Nephron progenitor cell (in vitro differentiated cells): ENCODE measurements at places on chromosomes 12 and 14.

DNA sequence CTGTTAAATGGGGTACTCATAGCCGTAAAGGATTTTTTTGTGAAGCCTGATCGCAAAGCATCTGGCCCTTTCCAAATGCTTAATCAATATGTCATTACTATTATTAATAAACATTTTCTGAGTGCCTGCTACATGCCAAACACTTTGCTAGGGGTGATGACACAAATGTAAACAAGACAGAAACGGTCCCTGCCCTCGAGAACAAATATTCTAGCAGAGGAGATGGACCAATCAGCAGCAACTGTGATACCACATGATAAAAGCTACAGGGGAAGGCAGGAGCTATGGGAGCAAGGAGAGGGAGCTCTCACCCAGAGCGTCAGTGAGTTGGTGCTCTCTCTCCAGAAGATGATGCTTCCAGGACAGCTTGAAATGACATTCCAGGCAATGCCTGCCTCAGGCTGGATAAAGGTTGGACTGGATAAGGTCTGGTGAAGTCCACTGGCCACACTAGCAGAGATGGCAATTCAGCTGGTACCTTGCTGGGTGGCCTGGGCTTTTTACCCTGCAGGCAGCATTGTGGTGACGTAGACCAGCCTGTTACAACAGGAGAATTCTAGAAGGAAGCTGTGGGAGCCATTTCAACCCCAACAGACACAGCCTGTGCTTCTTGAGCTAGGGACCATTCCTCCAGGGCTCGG, 41.1 kb downstream of the ERH start:
- DNase-seq: no peak

- DNase-seq: no peak
These were observed 33.7 kb downstream of the CKB start for GRCh38 chr14:103488960-103489359.

DNA sequence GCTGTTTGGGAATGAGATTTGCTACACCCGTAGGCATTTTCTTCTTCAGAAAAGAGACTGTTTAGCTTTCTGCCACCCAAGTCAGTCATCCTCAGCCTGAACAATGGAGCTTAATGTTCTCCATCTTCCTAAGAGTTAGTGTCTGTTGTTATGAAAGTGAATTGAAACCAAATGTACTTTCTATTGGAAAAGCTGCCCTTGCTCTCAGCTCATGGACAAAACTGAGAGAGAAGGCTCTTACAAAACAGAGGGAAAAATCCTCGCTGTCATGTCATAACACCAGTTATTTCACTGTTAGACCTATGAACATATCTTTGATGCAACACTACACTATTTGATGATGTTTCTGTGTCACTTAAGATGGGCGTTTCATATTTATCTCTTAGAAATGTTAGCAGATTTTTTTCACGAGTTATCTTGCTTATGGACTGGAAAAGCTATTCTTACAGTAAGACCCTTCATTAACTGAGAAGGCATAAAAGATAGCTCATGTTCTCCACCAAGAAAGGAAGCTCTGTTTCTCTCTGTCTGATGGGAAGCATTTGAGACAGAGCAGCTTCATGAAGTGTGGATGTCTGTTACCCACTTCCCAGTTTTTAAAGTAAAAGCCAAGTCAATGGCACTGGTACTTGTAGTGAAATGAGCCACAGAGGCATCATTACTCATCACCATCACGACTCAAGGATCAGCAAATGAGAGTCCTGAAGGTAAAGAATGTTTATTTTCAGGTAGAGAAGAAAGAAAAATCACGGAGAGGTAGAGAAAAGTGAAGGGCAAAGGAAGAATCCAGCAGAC, 483.9 kb downstream of the ZFP36L1 start:
- DNase-seq: no peak

DNA sequence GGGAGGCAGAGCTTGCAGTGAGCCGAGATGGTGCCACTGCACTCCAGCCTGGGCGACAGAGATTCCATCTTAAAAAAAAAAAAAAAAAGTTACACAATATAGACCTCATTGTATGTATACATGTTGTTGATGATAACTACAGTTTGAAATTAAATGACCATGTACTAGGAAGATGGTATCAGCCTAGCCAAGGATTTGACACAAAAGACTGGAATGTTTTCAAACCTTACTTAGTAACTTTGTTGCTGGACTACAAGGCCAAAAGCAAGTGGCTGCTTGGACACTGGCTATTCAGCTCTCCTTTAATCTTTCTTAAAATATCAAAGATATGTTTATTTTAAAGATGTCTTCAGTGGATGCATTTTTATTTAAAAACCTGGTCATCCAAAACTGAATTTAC, 18.9 kb upstream of the NUDT4 start:
- DNase-seq: no peak

DNA sequence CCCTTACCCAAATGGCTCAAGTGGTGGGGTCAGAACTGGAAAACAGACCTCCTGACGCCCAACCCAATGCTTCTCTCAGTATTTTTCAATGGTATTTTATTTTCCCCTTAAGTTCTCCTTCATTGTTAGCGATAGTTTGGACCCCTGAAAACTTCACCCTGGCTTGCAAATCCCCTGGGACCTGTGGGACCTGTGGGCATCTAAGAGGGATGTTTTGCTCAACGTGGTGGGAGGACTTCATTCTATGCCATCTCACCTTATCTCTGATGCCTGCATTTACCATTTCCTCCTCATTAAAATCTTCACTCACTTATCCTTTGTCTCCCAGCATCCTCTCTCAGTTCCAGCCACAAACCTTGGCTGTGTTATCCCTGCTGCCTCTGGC, 59.4 kb upstream of the GZMB start:
- no peak for DNase-seq

- no peak for DNase-seq
These were observed 137.4 kb downstream of the PRKCH start for GRCh38 chr14:61458766-61459165.

DNA sequence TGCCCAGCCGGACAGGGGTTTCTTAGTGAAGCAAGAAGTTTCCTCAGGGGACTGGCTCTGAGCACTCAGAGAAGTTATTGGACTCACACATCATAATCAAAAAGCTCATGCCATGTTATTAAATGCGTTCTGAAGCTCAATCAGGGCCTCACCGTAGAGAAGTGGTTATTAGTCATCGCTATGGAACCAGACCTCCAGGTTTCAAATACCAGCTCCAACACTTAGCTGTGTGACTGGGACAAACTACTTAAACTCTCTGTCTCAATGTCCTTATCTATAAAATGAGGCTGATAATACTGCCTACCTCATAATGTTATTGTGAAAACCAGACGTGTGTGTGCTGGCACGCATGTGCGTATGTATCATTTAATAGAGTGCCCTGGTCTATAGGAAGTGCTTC, 7.3 kb downstream of the STAT6 start:
- no peak for DNase-seq

GRCh38 chr14:49134940-49135339, 451.2 kb downstream of the RPS29 start:
- DNase-seq: no peak

DNA sequence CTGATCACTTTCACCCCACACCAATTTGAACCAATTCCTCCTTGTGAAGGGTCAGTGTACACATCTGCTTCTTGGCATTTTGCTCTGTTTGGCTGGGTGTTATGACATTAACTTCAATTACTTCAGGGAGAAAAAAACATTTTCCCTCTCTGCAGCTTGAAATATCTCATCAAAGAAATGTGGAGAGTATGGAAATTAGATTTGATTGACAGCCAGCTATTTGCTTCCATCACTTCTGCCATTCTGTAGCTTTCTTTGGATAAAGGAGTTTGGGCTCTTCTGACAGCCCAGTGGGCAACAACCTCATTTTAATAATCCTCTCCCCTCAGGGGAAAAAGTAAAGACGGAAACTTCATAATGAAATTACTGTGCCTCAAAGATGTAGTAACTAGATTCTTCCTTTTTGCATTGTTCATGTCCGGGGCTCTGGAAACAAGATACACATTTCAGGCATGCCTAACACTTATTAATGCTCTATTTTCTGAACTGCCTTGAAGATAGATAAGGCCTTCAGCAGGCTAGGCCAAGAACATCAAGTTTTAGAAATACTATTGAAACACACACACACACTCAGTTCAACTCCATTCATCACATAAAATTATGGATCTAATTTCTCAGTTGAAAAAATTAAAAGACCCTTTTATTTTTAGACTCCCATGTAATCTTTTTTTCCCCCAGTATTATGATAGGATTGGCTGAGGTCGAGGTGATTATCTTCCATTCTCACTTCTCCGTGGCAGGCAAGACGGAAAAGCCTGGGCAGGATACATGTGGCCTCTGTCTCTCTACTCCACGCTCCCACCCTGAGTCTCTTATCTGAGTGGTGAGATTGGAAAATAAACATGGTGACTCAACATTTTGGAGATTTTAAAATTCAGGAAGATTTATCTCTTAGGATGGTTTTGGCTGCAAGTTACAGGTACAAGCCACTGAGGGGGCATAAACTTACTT, 10.3 kb upstream of the GPHB5 start:
- DNase-seq: no peak

DNA sequence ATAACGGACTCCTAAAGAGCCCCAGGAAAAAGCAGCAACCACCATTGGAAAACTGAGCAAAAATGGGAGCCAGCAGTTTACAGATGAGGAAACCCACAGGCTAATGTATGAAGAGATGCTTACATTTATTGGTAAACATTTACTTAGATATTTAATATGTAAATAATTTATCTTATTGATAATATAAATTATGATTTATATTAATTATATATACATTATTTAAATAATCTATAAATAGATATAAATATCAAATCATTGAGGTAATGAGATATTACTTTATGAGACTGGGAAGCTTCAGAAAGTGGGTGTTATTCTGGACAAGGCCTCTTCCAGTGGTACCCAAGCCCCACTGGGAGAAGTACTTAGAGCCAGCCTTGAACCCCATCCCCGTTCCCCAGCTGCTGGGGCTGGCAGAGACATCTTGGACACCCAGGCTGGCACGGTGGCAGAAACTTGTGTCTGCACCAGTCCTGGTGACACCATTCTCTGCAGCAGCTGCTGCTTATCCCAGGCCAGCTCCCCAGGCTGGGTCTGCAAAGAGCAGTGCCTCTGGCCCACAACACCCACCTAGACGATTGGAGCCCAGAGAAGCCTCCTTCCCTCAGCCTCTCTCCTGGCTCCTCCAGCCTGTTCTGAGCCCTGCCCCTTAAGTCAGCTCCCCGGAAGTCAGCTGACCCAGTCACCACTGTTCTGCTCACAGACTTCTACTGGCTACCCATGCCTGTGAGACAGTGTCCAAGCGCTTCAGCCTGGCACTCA, 25.9 kb downstream of the ISCA2 start:
- DNase-seq: no peak

DNA sequence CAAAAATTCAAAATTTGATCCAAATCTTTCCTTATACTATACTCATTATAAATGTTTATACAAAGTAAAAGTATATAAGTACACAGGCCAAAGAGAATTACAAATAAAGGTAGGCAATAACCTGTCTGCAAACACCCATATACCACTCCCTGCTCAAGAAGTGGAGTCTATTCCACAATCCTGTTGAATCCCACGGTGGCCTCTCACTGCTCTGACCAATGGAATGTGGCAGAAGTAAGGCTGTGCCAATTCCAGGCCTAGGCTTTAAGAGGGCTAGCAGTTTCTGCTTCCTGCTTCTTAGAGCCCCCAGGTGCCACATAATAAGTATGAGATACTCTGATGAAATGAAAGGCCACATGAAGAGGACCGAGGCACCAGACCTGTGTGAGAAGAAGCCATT, 79.8 kb upstream of the CFL2 start:
- no peak for DNase-seq

DNA sequence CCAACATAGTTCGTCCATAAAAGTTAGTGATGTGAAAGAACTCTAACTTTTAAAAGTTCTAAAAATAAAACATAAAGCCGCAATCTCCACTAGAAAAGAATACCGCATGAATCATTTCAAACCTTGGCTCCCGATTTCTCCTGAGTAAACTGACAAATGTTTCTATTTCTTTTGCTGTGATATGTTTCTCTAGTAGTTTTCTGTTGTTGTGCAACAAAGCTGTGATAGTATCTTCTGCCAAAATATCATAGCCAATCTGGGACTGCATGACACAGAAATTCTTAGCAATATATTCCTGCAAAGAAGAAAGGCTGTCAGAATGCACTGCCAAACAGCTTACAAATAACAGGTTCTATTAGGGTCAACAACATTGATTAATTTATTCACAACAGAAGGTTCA, 174.0 kb downstream of the ITPR2 start:
- no peak for DNase-seq

- no peak for DNase-seq
These were observed 12.5 kb upstream of the CACNA2D4 start for GRCh38 chr12:1930803-1931597.

GRCh38 chr14:77007975-77008421, 20.5 kb downstream of the IRF2BPL start:
- DNase-seq: no peak

- no peak for DNase-seq
These were observed 38.5 kb downstream of the RIN3 start for GRCh38 chr14:92552066-92552465.

GRCh38 chr12:68222326-68222725, 3.3 kb downstream of the IL26 start:
- no peak for DNase-seq

GRCh38 chr14:102226356-102227125, 78.4 kb downstream of the MOK start:
- no peak for DNase-seq

GRCh38 chr12:119710374-119710964, 42.5 kb downstream of the PRKAB1 start:
- DNase-seq: peak; percentile 25

- DNase-seq: no peak
These were observed 39.9 kb upstream of the MDGA2 start for GRCh38 chr14:47715330-47715729.

DNA sequence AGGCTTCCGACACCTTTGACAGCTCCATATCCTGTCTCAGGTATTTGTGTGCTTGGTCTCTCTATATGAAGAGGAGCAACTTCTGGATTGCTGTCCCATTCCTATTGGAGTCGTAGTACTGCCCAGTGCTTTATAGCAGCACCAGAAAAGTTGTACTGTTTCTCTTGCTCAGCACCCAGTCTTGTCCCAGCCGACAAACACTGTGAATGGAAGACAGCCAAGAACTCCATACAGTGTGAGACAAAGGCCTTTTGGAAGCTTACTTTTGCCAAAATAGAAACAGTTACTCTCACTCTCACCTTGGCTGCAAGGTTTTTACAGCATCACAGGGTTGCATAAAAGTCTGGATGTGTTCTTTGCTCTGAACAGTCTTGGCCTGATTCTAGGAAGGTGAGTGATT, 105.3 kb downstream of the TGFB3 start:
- no peak for DNase-seq

DNA sequence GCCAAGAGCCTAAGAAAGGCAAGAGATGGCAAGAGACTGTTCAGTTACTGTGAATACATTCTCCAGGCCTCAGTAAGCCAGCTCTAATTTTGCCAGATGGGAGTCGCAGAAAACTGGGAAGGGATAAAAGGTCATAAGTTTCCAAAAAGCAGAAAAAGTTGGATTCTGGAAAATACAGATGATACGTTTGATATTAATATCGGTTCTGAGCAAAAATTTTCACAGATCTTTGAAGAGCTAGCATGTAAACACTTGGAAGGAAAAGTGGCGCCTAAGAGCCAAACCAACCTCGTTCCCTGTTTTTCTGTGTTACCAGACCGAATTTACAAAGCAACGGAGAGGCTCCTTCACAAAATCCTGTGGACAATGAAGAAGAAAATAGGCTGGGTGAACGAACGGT, 7.8 kb upstream of the EML1 start:
- DNase-seq: no peak
